ENCODE measurements at places on chromosomes 3 and 15. TPM values are rescaled to one million over a fixed set of nuclear protein-coding genes. Genes with fewer than 3 reads are reported as not detected.

The ACKR2 gene
- 3.5 TPM for total RNA-seq

GRCh38 chr3:106758459-106758858 is 618.8 kb upstream of the CCDC54 start:
- no peak for DNase-seq

DNA sequence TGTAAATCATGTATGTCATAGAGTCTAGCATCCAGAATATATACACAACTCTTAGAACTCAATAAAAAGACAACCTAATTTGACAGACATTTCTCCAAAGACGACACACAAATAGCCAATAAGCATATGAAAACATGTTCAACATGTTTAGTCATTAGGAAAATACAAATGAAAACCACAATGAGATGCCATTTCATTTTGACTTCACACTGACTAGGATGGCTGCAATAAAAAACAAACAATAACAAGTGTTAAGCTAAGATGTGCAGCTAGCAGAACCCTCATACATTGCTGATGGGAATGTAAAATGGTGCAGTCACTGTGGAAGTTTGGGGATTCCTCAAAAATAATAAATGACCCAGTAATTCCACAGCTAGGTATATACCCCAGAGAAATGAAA is 16.4 kb downstream of the SPG11 start:
- no peak for DNase-seq

DNA sequence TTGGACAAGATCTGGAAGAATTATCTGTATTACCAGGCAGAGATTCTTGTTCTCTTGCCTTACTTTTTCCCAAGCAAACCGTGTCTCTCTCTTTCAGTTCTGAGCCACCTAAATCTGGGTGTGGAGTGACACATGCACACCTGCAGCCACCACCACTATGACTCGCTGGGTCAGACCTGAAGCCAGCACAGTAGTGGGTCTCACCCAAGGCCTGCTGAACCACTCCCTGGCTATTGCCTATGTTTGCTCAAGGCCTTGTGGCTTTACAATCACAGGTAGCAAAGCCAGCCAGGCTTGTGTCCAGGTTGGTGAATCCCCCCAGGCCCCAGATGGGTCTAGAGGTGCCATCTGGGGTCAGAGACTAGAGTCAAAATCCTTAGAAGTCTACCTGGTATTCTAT is 28.7 kb upstream of the COPB2 start:
- DNase-seq = no peak

DNA sequence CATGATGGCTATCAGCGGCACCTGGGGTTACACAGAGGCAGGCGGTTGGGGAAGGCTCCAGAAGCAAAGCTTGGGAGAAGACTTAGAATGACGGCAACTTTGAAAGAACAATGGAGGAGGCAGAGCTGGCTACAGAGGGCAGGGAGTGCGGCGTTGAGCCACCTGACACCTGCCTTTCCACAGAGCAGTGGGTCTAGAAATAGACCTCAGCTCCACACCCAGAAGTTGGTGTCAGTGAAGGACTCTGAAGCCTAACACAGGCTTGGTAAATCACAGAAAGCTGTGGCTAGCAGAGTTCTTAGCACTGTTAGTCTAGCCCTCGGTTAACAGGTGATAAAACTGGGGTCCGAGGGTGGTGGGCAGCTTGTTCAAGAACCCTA is 23.1 kb upstream of the EHD4 start:
- DNase-seq = no peak

- no peak for DNase-seq
Observed at GRCh38 chr3:15299036-15299435, 33.4 kb downstream of the SH3BP5 start.

GRCh38 chr3:115913069-115913686 is 289.9 kb downstream of the GAP43 start:
- DNase-seq = no peak

- DNase-seq = no peak
Observed at GRCh38 chr3:48561045-48561736, 2.4 kb downstream of the UCN2 start.

The AEN gene
- 48.9 TPM for total RNA-seq

DNA sequence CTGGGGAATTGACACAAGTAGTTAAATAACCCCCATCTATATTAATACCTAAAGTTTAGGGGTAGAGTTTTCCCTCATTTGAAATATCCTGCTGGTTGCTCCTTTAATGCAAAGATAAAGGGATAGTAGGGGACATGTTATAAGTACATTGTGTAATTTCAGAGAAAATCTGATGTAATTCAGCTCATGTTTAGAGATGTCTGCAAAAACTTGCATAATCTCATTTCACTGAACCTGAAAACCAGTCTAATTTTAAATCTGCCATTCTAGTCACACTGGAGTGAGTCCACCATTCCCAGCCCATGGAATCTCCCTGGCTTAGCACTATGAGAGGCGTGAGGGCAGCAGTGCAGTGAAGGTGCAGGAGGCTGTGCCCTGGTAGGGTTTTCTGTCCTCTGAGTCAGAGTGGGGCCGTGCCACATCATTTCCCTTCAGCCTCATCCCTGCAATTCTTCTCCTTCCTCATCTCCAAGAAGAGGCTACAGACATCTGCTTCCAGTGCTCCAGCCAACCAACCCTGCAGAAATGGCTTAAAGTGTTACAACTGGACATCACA is 246.3 kb upstream of the UMPS start:
- no peak for DNase-seq

GRCh38 chr15:33378866-33379480 is 68.2 kb downstream of the RYR3 start:
- no peak for DNase-seq

DNA sequence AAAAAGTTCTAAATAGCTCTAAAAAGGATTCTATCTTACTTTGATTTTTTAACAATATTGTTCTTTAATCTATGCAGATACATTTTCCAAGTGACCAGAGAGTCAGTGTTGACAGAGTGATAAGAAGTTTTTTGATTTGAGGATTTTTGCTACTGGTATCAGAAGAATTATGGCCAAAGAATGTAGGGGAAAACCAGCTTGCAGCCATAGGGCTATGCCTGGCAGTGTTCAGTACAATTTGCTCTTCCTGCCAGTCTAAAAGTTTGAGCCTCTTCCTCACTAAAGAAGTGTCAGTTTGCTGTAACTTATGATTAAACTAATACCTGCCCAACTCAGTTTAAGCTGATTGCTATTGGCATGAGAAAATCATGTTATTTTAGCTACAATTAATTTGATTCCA is 35.3 kb upstream of the FSIP1 start:
- DNase-seq = no peak

GRCh38 chr3:179973931-179974361 is 62.8 kb downstream of the PEX5L start:
- no peak for DNase-seq
